Left kidney (tissue), 8 donors: ENCODE measurements at places on chromosomes 1 and 21. TPM values are rescaled to one million over a fixed set of nuclear protein-coding genes. Genes with fewer than 3 reads are reported as not detected.

DNA sequence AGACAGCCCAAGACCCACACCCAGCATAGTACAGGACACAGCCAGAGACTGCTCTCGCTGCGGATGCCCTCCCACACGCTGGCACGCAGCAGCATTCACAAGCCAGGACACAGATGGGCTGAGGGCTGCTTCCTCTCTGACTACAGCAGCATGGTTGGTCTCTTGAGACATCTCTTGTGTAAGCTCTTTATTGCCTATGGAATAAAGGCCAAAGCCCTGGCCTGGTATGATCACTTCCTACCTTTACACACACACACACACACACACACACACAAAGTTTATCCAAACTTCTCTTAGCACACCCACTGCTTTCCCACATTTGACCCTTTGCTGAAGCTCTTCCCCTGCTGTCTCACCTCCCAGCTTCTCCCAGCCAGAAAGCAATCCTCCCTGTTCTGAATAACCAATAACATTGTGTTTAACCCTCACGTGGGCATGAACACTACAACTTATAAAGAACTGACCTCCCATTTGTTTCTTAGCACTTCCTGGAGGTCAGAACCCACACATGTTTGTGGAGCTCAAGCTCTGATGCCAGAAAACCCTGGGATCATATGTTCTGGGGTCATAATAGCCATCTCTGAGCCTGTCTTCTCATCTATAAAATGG lies 1.2 kb upstream of the LUZP1 start:
- DNase-seq = no peak

- DNase-seq = peak; percentile 28
These were observed 55.7 kb downstream of the HLCS start for GRCh38 chr21:36910581-36911307.

Gene VWA1
- polyA plus RNA-seq = 36.0 TPM

- DNase-seq = no peak
These were observed 79.5 kb downstream of the SLC66A1 start for GRCh38 chr1:19391596-19391981.

DNA sequence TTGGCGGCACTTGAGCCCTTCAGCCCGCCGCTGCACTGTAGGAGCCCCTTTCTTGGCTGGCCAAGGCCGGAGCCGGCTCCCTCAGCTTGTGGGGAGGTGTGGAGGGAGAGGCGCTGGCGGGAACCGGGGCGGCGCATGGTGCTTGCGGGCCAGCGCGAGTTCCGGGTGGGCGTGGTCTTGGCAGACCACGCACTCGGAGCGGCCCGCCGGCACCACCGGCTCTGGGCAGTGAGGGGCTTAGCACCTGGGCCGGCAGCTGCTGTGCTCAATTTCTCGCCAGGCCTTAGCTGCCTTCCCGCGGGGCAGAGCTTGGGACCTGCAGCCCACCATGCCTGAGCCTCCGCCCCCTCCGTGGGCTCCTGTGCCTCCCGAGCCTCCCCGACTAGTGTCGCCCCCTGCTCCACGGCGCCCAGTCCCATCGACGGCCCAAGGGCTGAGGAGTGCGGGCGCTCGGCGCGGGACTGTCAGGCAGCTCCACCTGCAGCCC lies 673.7 kb upstream of the BRINP3 start:
- DNase-seq = no peak

Gene DNAJC28
- 6.1 TPM for polyA plus RNA-seq

- DNase-seq = no peak
These were observed 72.6 kb downstream of the SGIP1 start for GRCh38 chr1:66606362-66607065.

GRCh38 chr1:12324423-12324822 lies 94.6 kb downstream of the VPS13D start:
- DNase-seq = no peak

- DNase-seq = no peak
These were observed 11.1 kb downstream of the EPB41 start for GRCh38 chr1:28925350-28925891.

GRCh38 chr1:8427986-8428385 lies 110.1 kb downstream of the SLC45A1 start:
- DNase-seq = no peak

DNA sequence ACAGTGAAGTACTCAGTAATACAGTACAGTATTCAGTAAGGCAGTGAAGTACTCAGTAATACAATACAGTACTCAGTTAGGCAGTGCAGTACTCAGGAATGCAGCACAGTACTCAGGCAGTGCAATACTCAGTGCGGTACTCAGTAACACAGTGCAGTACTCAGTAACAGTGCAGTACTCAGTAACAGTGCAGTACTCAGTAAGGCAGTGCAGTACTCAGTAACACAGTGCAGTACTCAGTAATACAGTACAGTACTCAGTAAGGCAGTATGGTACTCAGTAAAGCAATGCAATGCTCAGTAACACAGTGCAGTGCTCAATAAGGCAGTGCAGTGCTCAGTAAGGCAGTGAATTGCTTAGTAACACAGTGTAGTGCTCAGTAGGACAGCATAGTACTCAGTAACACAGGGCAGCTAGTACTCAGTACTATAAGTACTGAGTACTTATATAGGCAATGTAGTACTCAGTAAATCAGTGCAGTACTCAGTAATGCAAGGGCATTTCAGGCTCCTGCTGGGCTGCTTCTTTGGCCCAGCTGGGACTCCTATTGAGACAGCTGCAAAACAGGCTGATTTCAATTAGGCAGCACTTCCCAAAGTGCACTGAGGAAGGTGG lies 411.3 kb downstream of the DISC1 start:
- DNase-seq = no peak

DNA sequence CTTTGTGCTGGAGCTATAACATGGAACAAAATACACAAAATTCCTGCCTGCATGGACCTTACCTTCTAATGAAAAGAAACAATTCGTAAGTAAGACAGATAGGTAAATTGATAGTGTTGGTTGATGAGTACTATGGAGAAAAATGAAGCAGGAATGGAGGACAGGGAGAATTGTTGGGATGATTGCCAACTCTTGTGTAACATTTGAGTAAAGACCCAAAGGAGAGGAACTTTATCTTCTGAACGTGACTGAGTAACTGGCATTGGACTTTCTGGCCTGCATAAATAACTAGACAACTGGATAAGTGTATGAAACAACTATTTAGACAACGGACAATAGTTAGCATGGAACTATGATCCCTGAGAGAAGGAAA lies 6.8 kb upstream of the EFCAB14 start:
- no peak for DNase-seq

DNA sequence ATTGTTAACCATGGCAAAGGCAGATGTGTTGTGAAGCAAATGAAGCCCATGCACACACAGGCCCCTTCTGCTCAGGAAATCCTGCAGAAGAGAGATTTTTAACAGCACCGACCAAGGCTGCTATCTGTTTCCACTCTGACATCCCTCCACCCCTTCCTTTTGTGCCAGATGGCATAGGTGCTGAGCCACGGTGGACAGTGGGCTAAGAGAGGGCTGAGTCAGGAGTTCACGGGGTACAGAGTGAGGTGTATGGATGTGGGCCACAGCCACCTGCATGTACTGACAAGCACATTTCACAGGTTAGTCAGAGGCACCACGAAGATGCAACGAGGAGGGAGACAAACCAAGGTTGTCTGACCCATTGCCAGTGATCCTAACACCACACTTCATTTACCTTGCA lies 9.5 kb downstream of the RSPH1 start:
- no peak for DNase-seq

Gene DCST1
- 0.58 TPM for polyA plus RNA-seq

- no peak for DNase-seq
These were observed 19.1 kb upstream of the DDOST start for GRCh38 chr1:20680269-20680668.

Gene FAM167B
- polyA plus RNA-seq = 5.8 TPM

- peak; percentile 46 for DNase-seq
These were observed 7.7 kb upstream of the ZNF669 start for GRCh38 chr1:247111700-247112478.

Gene LCE3D
- polyA plus RNA-seq = not detected

Gene KCND3
- polyA plus RNA-seq = 1.8 TPM

DNA sequence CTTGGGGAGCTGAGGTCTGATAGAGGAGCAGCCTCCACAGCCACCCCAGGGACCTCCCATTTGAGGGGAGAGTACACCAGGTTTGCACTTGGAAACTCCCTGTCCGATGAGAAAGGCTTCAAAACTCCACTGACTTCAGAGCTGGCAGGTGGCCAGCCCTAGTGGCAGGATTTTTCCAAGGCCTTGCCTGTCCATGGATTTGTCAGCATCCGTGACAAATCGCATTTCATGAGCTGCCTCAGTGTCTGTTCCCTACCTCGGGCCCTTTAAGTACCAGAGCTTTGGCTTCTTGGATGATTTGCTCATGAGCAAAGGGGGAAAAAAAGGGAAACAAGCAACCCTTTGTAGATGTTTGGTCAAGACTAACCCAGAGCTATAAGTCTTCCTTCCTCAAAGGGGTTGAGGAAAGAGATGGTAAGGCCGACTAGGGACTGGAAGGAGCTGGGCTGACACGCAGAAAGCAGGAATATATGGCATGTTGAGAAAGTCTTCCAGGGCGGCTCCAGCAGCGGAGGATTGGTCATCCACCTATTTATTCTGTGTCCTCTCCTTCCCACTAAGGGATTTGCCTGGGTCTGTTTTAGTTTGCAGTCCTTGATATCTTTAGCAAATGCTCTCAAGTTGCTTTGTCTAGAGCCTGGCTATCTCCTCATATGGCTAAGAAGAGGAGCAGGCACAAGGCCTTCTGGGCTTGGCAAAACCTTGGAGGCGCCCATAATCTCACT lies 2.7 kb upstream of the HSPG2 start:
- peak; percentile 77 for DNase-seq

- no peak for DNase-seq
These were observed 1009.3 kb upstream of the PRMT6 start for GRCh38 chr1:106047210-106047609.

DNA sequence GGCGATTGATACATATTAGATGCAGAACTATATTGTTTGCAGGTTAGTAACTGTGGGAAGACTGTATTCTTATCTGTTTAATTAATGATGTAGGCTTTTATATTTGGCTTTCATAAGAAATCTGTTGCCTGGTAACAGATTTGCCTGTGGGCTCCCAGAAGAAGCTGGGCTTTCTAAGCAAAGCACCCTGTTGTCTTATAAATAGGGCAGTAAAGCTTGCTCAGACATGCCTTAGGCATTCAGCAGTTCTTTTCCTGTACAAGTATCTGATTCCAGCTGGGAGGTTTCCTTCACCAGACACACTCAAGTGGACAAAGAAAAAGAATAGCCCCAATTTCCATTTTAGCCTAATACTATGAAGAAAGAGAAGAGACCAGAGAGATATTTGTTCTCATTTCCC lies 524.0 kb downstream of the LRRIQ3 start:
- no peak for DNase-seq

- DNase-seq = peak; percentile 30
These were observed 856 bp downstream of the NRDC start for GRCh38 chr1:51877434-51878307.

Gene USH2A
- polyA plus RNA-seq = 0.38 TPM
